T-helper 9 cell (primary cell): ENCODE measurements at places on chromosomes 16 and 17.

DNA sequence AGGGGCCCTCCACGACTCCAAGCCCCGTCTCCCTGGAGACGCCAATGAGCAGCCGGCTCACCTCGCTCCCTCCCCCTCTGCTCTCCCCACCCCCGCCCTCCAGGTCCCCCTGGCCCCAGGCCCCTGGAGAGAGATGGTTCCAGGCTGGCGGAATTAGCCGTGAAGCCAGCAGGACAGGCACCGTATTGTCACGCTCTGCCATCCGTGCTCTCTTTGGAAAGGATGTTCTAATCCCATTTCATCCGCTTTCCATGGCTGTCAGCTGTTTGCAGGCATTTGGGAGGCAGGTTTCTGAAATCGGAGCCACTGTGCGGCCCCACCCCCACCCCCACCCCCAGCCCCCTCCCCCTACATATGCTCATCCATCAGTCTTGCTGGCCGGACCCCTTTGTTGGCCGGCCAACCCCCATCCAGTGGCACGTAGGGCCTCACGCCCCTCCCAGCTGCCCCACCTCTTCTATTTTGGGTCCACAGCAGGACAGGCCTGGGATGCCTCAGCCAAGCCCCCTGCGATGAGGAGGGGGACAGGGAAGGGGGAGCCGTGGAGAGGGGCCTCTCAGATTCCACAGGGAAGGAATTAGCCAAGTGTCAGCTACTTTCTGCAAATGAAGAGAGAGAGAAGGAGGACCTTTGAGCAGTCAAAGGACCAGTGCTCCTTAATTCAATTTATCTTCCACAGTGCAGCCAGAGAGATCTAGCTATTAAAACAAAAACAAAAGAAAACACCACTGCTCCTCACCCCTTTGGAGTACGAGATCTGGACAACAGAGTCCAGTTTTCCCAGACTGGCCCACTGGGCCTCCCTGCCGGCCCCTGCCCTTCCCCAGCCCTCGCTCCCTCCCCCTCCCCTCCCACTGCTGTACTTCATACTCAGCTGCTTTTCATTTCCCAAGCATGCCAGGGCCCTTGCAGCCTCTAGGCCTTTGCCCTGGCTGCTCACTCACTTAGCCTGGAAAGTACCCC, 30.7 kb downstream of the SDK2 start:
- no peak for DNase-seq

DNA sequence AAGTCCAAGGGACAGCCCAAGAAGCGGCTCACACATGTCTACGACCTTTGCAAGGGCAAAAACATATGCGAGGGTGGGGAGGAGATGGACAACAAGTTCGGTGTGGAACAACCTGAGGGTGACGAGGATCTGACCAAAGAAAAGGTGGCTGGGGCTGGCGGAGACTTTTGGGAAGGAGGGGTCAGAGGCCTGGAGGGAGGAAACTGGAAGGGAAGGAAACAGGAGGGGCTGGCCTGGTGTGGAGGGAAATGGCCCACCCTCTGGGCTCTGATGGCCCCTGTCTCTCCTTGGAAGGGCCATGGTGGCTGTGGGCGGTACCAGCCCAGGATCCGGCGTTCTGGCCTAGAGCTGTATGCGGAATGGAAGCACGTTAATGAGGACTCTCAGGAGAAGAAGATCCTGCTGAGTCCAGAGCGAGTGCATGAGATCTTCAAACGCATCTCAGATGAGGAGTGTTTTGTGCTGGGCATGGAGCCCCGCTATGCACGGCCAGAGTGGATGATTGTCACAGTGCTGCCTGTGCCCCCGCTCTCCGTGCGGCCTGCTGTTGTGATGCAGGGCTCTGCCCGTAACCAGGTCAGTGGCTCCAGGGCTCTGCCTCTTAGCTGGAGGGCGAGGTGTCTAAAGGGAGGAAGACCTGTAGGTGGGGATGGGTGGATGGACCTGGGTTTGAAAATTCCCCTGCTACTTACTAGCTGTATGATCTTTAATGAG, 12.5 kb downstream of the POLR2A start:
- DNase-seq, result no peak

GRCh38 chr17:49574323-49574781, 1.3 kb upstream of the NXPH3 start:
- DNase-seq, result no peak

- no peak for DNase-seq
Observed at GRCh38 chr17:61225178-61225882, 174.3 kb upstream of the TBX2 start.

GRCh38 chr16:1333854-1334700, 632 bp downstream of the BAIAP3 start:
- DNase-seq, result no peak

DNA sequence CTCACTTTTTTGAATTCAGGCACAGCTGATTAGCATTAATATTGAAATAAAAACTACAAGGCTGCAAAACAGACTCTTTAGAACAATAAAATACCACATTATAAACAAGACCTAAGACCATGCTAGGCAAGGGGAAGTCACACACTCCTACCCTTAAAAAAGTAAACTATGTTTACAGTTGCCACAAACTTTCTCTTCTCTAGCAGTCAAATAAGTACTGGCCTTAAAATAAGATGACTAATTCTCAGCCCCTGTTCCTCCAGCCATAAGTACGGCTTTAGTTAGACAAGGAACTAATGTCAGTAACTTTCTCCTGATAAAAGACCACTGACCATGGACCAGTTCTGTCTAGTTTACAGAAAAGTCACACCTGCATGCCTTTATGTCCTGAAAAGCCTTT, 19.5 kb upstream of the CPHXL start:
- DNase-seq, result no peak

DNA sequence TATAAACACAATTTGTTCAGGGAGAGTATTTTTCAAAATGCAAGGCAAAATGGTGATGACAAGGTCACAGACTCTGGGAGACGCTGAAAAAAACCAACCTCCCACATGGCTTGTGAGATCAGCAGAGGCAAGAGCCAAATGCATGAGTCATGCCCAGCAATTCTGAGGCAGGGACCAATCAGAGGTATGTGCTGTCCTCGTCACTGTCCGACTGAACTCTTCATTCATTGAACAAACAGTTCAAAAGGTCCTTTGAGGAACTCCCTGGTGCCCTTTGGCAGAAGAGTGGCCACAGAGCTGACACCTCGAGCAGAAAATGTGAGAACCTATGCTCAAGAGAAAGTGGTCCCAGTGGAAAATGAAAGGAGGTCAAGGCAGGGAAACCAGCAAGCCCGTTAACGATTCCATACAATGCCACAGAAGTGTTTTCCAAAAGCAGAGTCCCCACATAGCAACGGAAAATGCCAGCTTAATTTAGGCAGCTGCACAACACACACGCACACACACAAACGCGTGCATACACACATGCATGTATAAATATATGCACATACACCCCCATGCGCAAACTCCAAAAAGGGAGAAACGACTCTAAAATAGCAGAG, 50.9 kb downstream of the CDH11 start:
- no peak for DNase-seq

- DNase-seq, result no peak
Observed at GRCh38 chr16:2186505-2186904, 9.9 kb downstream of the CASKIN1 start.

DNA sequence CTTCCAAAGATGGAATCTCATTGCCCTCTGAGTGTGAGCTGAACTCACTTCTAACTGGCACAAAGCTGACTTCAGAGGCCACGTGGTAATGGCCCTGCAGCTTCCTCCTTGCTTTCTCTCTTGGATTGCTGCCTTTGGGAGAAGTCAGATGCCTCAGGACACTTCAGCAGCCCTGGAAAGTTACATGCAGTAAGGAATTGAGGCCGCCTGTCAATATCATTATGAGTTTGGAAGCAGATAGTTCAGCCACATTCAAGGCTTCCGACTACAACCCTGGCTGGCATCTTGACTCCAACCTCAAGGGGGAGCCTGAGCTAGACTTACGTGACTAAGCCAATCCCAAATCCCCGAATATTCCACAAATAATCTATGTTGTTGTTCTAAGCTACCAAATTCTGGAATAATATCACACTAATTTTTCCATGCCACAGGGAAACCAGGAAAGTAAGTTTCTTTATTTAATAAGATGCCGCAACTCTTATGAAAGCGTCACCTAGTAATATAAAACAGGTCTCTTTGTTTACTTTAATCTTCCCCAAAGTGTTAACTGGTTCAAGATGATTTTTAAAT, 13.6 kb downstream of the CEP20 start:
- no peak for DNase-seq

DNA sequence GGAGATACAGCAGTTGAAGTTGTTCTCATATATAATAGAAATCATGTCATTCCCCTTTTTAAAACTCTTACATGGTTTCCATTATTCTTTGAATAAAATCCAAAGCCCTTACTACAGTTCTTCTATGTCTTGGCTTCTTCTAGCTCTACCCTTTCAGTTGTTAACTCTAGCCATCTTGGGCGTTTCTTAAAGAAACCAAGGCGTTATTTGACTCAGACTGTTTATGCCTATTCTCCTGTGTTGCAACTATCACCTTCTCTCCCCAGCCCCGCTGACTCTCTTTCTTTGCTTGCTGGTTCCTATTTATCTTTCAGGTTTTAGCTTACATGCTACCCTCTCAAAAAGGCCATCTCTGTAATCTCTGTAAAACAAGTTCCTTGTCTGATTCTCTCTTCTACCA, 32.7 kb downstream of the NFATC3 start:
- no peak for DNase-seq

DNA sequence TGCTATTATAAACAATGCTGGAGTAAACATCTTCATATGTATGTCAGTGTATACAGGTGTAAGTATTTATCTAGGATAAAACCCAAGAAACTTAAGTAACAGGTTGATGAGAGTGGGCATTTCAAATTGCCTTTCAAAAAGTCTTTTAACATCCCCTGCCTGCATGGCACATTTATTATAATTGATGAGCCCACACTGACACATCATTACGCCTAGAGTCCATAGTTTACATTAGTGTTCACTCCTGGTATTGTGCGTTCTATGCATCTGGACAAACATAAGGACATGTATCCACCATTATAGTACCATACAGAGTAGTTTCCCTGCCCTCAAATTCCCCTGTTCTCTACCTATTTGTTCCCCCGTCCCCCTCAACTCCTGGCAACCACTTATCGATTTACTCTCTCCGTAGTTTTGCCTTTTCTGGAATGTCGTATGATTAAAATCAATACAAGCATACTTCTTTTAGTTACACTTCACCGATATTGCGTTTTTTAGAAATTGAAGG, 53.7 kb downstream of the NACA2 start:
- no peak for DNase-seq

DNA sequence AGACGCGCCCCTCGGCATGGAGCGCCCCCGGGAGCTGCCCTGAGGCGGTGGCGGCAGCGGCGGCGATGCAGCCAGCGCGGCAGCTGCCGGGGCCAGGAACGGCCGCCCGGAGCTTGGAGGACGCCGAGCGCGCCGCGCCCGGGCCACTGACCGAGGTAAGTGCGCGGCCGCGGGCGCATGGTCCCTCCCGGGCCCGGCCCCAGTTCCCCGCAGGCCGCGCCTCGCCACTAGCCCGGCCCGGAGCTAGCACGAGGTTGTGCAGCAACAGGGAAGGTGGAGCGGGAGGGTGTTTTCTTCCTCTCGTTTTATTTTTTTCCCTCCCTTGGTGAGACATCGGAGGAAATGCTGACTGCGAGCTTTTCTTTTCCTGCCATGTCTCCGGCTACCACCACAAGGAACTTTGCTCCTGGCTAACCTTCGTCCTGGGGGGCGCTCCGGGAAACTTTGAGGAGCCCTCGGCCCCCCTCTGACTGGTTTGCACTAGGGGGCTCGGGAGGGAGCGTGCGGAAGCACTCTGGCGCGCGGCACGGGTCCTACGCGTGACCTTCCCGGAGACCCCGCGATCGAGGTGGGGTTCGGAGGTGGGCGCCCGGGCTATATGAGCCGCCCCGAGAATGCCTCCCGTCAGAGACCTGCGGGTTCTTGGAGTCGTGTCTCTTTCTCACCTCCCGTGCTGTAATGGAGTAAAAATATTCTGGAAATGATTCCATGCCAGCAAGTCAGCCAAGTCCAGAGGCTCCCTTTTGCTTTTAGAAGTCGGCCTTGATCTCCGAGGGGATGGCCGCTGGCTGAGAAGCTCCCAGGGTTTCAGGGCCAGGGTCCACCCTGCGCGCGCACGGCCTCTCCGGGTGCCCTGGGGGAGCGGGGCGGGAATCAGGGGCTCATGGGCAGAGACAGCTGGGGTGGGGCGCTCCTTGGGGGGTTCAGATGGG, 868 bp downstream of the KCNJ12 start:
- DNase-seq, result no peak

DNA sequence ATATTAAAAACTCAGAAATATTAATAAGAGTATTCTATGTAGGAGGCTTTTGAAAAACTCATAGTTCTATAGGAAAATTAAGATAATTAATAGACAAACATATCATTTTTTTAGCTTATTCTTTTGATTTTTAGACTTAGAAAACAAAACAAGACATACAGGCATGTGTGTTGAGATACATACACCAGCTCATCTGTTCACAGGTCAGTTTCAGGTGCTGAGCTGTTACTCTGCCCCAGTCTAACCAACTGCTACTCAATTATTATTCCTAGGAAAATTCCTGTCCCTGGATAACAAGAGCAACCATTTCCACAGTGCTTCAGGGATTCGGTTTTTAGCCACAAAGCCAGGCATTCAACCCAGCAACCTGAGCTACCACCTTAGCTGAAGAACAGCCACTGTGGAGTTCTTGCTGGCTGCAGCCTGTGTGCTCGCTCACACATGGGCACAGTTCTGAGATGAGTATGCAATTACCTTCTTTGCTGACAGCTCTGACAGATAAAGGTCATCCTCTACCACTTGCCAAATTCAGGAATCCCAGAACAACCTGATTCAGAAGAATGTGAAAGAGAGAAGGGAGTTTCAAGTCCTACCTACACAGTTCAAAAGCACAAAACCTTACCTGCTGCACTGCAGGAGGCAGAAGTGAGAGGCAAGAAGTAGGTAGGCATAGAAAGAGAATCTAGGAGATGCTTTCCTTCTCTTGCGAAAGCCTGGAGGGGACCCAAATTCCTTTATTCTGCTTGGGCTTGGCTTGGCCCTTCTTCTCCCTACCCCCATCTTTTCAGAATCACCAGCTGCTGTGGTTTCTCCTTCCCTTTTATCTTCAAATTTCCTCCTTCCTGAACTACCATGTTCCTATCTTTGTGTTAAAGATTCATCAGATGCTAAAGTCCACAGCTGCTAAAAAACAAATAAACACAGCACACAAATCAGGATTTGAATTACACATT, 62.7 kb downstream of the TEX2 start:
- no peak for DNase-seq

GRCh38 chr17:78957128-78957527, 22.6 kb downstream of the LGALS3BP start:
- DNase-seq, result no peak

DNA sequence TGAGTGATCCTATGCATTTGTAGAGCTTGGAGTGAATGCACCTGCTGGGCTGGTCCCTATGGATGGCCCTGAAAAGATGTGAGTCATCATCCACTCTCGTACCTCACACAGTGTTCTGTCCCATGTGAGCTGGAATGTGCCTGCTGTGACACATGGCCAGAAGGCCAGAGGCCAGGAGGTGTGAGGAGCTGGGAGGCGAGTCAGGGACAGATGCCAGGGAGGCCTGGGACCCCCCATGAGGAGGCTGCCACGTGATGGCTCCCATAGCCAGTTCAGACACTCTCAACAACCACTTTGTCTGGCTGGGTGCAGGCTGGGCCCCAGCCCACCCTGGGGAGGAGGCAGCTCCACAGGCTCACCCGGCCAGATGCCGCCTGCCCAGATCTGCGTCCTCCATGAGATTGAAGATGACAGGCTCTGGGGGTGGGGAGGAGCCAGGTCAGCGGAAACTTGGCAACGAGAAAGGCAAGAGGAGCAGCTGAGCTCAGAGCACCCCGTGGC, 168.8 kb downstream of the C16orf78 start:
- DNase-seq, result no peak
